ENCODE measurements at places on chromosomes 1 and 21. TPM values are rescaled to one million over a fixed set of nuclear protein-coding genes. Genes with fewer than 3 reads are reported as not detected.

DNA sequence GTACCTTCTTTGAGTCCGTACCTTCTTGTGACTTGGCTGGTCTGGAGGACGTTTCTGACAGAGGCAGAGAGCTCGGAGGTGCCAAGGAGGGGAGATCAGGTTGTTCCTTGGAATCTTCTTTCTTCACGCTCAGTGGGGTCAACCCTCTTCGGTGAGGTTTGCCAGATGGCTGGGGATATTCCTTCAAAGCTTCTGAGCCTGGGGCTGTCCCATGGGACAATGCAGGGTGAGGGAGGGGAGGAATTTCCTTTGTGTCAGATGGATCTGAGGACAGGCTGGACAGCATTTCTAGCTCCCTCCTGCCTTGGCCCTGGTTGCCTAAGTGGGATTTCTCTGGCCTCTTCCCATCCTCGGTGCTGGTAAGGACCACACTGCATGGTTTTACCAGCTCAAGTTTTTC, 95.5 kb upstream of the EDN2 start:
- H3K4me3 ChIP-seq = no peak overlapping the region
- H3K27me3 ChIP-seq = no peaks in the 10 kb centered on the region
- DNase-seq = no peak
- no peaks in the 10 kb centered on the region for H3K4me1 ChIP-seq
- H3K36me3 ChIP-seq = no peaks in the 10 kb centered on the region

The FCRL5 gene
- not detected for total RNA-seq

- H3K4me3 ChIP-seq = no peak overlapping the region
- no peaks in the 10 kb centered on the region for H3K36me3 ChIP-seq
- H3K27ac ChIP-seq = no peak overlapping the region
- no peak for DNase-seq
- H3K4me1 ChIP-seq = no peaks in the 10 kb centered on the region
Observed at GRCh38 chr1:157471531-157471930, 80.8 kb downstream of the FCRL5 start.

- no peak overlapping the region for H3K27ac ChIP-seq
- no peak for DNase-seq
- H3K4me3 ChIP-seq = no peak overlapping the region
- no peaks in the 10 kb centered on the region for H3K36me3 ChIP-seq
Observed at GRCh38 chr1:2983319-2983705, 38.0 kb upstream of the ACTRT2 start.

- no peak overlapping the region for H3K27ac ChIP-seq
- peak; percentile 67 for DNase-seq
- H3K4me3 ChIP-seq = no peak overlapping the region
- H3K4me1 ChIP-seq = no peaks in the 10 kb centered on the region
- H3K27me3 ChIP-seq = peaks cover 9% of the 10 kb centered on the region
Observed at GRCh38 chr1:22641906-22642636, 1.4 kb upstream of the C1QC start.

GRCh38 chr1:152495066-152495675, 15.4 kb upstream of the LCE5A start:
- no peaks in the 10 kb centered on the region for H3K27me3 ChIP-seq
- DNase-seq = no peak
- no peaks in the 10 kb centered on the region for H3K36me3 ChIP-seq
- no peak overlapping the region for H3K4me3 ChIP-seq
- no peak overlapping the region for H3K27ac ChIP-seq

DNA sequence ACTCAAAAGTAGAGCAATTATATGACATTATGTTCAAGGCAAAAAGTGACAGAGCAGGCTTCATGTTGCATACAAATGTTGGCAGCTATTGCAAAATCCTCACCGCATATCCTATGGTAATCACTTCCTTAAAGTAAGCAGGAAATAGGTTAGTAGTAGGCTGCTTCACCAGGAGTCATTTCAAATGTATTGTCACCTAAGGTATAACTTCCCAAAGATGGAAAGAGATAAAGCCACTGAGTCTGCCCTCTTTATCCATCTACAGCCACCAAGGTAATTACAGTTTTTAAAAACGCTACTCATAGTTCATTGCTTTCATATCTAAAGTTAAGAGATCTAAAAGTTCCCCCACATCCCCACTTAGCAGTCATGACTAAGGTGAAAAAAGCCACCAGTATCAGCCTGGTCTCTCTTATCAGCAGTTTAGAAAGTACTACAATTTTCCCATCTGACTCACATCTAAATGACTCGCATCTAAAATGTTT, 31.6 kb upstream of the UBE2U start:
- peaks cover 4% of the 10 kb centered on the region for H3K27me3 ChIP-seq
- no peak for DNase-seq
- no peak overlapping the region for H3K4me3 ChIP-seq
- no peak overlapping the region for H3K27ac ChIP-seq
- no peaks in the 10 kb centered on the region for H3K4me1 ChIP-seq

The PLA2G5 gene
- total RNA-seq = not detected

- H3K27me3 ChIP-seq = no peaks in the 10 kb centered on the region
- no peaks in the 10 kb centered on the region for H3K36me3 ChIP-seq
- peaks cover 36% of the 10 kb centered on the region for H3K4me1 ChIP-seq
- peak overlapping the region; percentile 80 for H3K27ac ChIP-seq
Observed at GRCh38 chr1:42765832-42766740, 742 bp downstream of the P3H1 start.

GRCh38 chr1:63937461-63938022, 163.7 kb downstream of the ROR1 start:
- no peaks in the 10 kb centered on the region for H3K4me1 ChIP-seq
- H3K36me3 ChIP-seq = no peaks in the 10 kb centered on the region
- DNase-seq = no peak
- no peaks in the 10 kb centered on the region for H3K27me3 ChIP-seq

DNA sequence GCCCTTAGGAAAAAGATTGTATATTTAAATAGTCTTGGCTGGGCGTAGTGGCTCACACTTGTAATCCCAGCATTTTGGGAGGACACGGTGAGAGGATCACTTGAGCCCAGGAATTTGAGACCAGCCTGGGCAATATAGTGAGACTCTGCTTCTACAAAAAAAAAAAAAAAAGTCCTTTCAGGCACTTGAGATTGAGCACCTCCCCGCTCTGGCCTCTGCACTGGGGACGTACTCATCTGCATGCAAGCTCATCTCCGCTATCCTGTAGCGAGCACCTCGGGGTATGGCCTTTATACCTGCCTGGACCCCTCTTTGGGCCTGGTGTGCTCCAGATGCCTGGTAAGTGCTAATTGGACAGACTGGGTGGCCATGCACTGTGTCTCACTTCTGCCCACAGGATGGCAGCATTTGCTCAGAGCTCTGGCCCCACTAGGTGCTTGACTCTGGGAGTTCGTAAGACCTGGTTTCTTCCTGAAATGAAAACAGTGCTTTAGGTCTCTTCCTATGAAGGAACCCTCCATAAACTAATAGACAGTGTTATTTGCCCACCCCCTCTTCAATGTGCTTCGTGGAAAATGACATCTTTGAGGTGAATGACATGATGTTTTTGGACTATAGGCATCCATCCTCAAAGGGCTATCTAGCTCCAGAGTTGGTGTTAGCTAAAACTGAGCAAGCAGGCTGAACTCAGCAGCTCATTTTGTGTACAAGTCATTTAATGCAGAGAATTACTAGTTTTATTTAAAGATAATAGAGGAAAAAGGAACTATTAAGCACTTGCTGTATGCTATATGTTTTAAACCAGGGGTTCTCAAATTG, 61.7 kb upstream of the ADAR start:
- DNase-seq = peak; percentile 46
- H3K4me1 ChIP-seq = no peaks in the 10 kb centered on the region
- H3K27me3 ChIP-seq = no peaks in the 10 kb centered on the region
- H3K27ac ChIP-seq = no peak overlapping the region
- no peaks in the 10 kb centered on the region for H3K36me3 ChIP-seq
- H3K4me3 ChIP-seq = no peak overlapping the region

The LYPLA2 gene
- total RNA-seq = 100 TPM

DNA sequence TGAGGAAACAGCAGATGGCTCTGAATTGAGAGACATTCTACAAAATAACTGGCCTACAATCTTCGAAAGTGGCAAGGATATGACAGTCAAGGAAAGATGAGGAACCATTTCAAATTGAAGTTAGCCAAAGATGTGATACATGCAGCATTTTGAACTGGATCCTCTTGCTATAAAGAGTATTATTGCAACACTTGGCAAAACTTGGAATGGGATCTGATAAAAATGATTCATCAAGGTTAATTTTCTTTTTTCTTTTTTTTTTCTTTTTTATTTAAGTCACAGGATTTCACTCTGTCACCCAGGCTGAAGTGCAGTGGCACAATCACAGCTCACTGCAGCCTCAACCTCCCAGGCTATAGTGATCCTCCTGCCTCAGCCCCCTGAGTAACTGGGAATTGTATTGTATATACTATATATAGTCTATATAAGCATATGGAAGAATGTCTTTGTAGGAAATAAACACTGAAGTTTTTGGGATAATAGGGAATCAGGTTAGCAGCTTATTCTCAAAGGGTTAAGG, 49.8 kb upstream of the GJA8 start:
- no peaks in the 10 kb centered on the region for H3K36me3 ChIP-seq
- no peaks in the 10 kb centered on the region for H3K27me3 ChIP-seq
- no peak for DNase-seq
- no peak overlapping the region for H3K4me3 ChIP-seq
- no peak overlapping the region for H3K27ac ChIP-seq
- no peaks in the 10 kb centered on the region for H3K4me1 ChIP-seq

DNA sequence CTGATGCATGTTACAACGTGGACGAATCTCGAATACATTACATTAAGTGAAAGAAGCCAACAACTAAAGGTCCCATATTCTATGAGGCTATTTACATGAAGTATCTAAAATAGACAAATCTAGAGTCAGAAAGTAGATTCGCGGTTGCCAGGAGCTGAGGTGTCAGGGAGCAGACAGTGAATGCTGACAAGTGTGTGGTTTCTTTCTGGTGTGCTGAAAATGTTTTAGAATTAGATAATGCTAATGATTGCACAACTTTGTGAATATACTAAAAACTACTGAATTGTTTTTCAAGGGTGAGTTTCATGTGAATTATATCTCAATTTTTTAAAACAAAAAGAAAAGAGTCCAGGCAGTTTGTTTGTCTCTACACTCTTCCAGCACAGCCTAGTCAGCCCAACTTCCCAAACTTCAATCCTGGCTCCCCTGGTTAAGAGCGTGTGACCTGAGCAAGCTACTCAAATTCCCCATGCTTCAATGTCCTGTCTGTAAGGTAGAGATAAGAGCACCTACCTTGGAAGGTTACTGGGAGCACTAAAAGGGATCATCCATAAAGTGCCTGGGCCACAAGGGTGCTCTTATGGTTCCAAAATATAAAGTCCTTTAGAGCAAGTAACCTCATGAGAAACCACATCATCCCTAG, 20.9 kb downstream of the HLCS start:
- no peak overlapping the region for H3K4me3 ChIP-seq
- no peaks in the 10 kb centered on the region for H3K27me3 ChIP-seq
- H3K4me1 ChIP-seq = no peaks in the 10 kb centered on the region
- DNase-seq = no peak

The AGBL4 gene
- not detected for total RNA-seq

The ZNF124 gene
- 21.0 TPM for total RNA-seq

GRCh38 chr1:160666079-160666442, 19.2 kb upstream of the SLAMF1 start:
- H3K27ac ChIP-seq = peak overlapping the region; percentile 58
- peak overlapping the region; percentile 33 for H3K4me3 ChIP-seq
- DNase-seq = no peak
- H3K27me3 ChIP-seq = no peaks in the 10 kb centered on the region

DNA sequence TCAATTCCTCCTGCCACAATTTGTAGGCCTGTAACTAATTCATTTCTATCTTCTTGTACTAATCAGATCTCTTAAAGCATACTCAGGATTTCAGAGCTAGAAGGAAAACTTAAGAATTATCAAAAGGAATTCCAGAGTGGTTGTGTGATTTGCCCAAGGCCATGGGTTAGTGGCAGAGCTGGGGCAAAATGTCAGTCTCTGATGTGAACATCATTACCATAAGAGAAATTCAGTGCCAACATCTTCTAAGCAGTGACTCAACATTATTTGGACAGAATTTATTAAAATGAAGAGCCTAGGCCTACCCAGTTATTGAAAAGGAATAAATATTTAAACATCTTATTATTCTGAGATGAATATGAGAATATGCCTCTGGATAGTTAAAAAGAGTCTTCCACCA, 14.5 kb downstream of the ST6GALNAC5 start:
- DNase-seq = no peak
- H3K27ac ChIP-seq = no peak overlapping the region
- no peak overlapping the region for H3K4me3 ChIP-seq
- H3K27me3 ChIP-seq = no peaks in the 10 kb centered on the region
- no peaks in the 10 kb centered on the region for H3K36me3 ChIP-seq

DNA sequence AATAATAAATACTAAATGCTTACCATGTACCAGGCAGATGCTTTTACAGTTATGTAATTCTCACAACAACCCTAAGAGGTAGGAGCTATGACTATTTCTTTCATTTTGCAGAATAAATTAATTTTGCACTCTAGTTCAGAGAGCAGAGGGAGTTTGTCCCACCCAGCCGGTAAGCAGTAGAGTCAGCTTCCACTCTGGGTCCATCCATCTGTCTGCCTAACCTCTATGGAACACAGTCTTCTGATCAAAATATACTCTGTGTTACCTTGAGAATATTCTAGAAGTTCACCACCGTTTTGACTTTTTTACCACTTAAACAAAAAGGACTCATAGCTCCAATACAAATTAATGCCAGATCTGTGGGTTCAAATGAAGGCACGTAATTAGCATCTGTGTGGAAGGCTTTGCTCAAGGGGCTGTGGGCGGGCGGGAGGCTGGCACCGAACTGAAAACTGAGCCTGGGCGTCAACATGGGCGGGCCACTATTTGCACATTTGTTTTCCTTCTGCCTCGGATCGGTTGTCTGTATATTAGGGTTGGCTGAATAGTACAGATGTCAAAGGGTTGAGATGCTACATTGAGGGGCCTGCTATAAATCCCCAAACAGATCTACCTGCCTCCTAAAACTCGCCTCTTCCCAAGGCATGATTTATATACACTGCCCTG, 33.1 kb upstream of the LMO4 start:
- DNase-seq = no peak
- no peaks in the 10 kb centered on the region for H3K4me1 ChIP-seq
- no peak overlapping the region for H3K27ac ChIP-seq
- no peaks in the 10 kb centered on the region for H3K27me3 ChIP-seq
- H3K36me3 ChIP-seq = no peaks in the 10 kb centered on the region
- no peak overlapping the region for H3K4me3 ChIP-seq

GRCh38 chr1:12506281-12507280, 111.4 kb downstream of the DHRS3 start:
- DNase-seq = no peak
- H3K4me3 ChIP-seq = no peak overlapping the region
- H3K4me1 ChIP-seq = peaks cover 29% of the 10 kb centered on the region

GRCh38 chr1:155272466-155273342, 600 bp downstream of the CLK2 start:
- H3K27me3 ChIP-seq = no peaks in the 10 kb centered on the region
- peak overlapping the region; percentile 64 for H3K27ac ChIP-seq
- DNase-seq = no peak
- peaks cover 33% of the 10 kb centered on the region for H3K4me1 ChIP-seq
- H3K36me3 ChIP-seq = peaks cover 32% of the 10 kb centered on the region

The AVPR1B gene
- total RNA-seq = not detected

The LCK gene
- 288 TPM for total RNA-seq

The LIX1L gene
- 41.8 TPM for total RNA-seq

GRCh38 chr21:42616446-42616845, 37.0 kb upstream of the PDE9A start:
- no peak overlapping the region for H3K27ac ChIP-seq
- peaks cover 30% of the 10 kb centered on the region for H3K4me1 ChIP-seq
- peak overlapping the region; percentile 26 for H3K4me3 ChIP-seq
- DNase-seq = no peak
- H3K36me3 ChIP-seq = no peaks in the 10 kb centered on the region

The SLAMF8 gene
- 4.0 TPM for total RNA-seq
